Activated CD8-positive, alpha-beta memory T cell treated with anti-CD3 and anti-CD28 coated beads, Interleukin-2, amount 10 ng/mL, durations not matched to agents 7 days and 5 days (primary cell): ENCODE measurements at places on chromosomes 4 and X. TPM values are rescaled to one million over a fixed set of nuclear protein-coding genes. Genes with fewer than 3 reads are reported as not detected.

Gene ANXA3
- 7.4 TPM for total RNA-seq

Gene TAF7L
- 0.15 TPM for total RNA-seq

DNA sequence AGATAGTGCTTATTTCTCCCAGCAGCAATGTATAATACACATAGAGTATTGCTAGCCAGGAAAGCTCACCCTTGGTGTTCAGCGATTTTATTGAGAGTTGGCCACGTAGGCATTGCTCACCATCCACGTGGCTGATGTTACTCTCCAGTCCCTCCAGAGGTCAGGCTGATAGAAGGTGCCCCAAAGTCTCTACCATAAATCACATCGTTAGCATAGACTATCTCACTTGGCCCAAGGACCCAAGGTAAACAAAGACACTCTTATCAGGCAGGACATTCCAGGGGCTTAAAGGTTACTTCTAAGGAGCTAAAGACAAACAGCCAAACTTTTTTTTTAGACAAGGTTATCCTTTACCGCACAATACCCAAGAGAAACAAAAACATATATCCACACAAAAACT is 30.3 kb upstream of the RGN start:
- no peak overlapping the region for H3K27ac ChIP-seq
- H3K36me3 ChIP-seq, result peaks cover 5% of the 10 kb centered on the region
- no peaks in the 10 kb centered on the region for H3K4me1 ChIP-seq

GRCh38 chr4:76723924-76724323 is 174.0 kb downstream of the SOWAHB start:
- no peak overlapping the region for H3K27ac ChIP-seq
- H3K36me3 ChIP-seq, result no peaks in the 10 kb centered on the region
- no peak overlapping the region for H3K4me3 ChIP-seq
- no peak for DNase-seq
- no peaks in the 10 kb centered on the region for H3K4me1 ChIP-seq

- no peaks in the 10 kb centered on the region for H3K36me3 ChIP-seq
- no peak for DNase-seq
- no peak overlapping the region for H3K27ac ChIP-seq
- peaks cover 6% of the 10 kb centered on the region for H3K4me1 ChIP-seq
Measured at GRCh38 chr4:5760246-5760645, 49.2 kb downstream of the EVC start.

GRCh38 chr4:183600189-183600685 is 58.7 kb downstream of the RWDD4 start:
- H3K27ac ChIP-seq, result no peak overlapping the region
- no peaks in the 10 kb centered on the region for H3K36me3 ChIP-seq
- peaks cover 7% of the 10 kb centered on the region for H3K27me3 ChIP-seq
- H3K4me3 ChIP-seq, result no peak overlapping the region
